Epithelial cell of proximal tubule (primary cell): ENCODE measurements at places on chromosomes 16 and 17.

DNA sequence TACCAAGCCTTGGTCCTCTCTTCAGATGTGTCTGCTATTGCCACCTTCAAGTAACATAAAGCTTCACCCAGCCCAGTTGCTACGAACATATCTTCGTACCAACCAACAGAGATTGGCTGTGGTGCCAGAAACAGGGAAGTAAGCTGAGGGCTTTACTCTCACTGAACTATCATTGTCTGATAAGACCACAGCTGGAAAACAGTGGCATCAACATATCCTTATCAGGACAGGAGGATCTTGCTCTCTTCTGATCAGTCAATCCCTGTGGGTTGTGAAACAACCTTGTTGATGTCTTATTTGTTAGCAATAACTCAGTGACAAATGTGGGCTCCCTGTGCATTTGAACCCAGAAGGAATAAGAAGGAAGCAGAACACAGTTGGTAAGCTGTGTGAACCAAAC lies 446.3 kb upstream of the MAF start:
- DNase-seq: no peak

GRCh38 chr17:67615011-67615561 lies 102.7 kb upstream of the NOL11 start:
- no peak for DNase-seq

DNA sequence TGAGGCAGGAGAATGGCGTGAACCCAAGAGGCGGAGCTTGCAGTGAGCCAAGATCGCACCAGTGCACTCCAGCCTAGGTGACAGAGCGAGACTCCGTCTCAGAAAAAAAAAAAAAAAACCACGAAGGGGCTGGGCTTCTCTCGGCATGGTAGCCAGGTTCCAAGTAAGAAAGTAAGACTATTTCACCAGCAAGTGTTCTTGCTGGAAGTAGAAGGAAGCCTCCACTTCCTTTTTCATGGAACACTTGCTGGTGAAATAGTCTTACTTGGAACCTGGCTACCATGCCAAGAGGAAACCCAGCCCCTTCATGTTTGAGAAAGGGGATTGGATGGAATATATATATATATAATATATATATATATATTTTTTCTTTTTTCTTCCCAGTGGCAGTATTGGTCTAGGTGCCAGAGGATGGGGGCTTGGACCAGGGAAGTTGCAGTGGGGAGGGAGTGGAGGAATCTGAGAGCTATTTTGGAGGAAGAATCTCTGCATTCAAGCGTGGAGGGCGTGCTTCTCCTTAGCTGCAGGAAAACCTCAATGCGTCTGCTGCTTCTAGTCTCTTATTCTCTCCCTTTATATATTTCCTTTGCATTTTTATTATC lies 7.2 kb upstream of the N4BP1 start:
- no peak for DNase-seq

GRCh38 chr17:35774499-35774898 lies 13.8 kb downstream of the C17orf50 start:
- DNase-seq: no peak

DNA sequence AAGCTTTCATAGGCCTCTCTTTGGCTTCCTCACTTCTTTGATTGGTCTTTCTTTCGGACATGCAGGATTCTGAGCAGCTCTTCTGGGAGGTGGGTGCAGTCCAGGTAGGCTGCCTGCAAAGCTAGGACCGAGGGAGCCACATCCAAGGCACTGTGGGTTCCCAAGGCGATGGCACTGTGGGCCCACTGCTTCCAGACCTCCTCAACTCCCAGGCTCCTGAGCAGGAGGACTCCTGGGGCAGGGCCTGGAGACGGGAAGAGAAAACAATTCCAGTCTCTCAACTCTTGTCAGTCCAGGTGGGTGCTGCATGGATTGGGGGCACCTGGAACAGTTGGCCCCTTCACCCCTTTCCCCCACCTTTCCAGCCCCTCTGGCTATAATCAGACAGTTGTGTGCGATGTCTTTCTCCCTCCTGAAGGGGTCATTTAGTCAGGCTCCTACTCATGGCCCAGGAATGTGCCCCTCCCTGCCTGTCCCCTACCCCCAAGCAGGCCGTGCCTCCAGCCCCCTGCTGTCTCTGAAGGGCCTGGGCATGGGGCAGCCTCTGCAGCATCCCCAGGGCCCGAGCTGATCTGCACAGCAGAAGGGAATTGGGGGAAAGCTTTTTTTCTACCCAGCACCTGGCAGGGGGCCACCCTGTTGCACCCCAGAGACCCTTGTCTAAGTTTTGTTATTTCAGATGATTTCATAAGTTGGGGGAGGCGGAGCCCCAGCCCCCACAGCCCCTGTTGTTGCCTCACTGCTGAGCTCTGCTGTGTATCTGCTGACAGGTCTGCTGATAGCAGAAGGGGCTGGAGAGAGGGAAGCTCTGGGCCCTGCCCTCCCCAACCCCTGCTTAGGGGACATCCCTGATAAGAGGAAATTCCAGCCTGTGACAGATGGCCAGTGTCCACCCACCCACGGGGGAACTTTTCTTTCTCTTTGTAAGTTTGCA lies 330.3 kb downstream of the SEC14L1 start:
- DNase-seq: no peak

DNA sequence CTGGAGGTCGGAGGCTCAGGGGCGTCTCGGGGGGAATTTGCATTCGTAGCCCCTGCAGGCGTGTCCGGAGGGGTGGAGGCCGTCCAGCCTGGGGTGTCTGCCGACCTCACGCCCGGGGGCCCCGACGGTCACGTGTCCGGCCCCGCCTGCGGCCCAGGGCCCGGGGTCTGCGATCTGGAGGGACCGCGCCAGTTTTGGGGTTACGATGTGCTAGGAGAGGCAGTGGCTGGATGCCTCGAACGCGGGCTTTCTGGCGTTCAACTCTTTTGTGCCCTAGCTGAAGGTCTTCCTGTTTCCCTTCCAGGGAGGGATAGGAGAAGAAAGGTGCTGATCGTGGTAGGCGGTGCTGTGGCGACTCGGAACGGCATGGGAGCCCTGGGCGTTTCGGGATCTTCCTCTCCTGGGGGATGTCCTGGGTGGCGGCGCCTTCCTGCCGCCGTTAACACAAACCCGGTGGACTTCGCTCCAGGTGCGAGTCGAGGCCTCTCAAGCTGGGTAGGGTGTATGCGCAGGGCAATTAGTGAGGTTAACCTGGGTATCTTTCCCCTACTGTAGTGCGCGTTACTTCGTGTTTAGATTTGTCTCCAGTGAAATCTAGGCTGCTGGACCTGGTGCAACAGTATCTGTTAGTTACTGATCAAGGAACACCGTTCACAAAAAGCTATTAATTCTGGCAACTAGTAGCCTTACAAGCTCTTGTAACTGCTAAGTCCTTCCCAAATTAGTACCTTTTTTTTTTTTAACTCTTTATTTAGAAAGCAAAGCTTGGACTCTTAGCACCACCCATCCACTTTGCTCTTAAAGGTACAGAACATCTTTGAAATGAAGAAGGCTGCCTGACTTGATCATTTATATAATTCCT lies 1.3 kb downstream of the AKAP1 start:
- DNase-seq: no peak

GRCh38 chr17:66114609-66115008 lies 77.3 kb downstream of the CEP112 start:
- no peak for DNase-seq

GRCh38 chr16:85046472-85046916 lies 18.9 kb downstream of the KIAA0513 start:
- no peak for DNase-seq

GRCh38 chr17:20092261-20092867 lies 83.2 kb downstream of the SPECC1 start:
- no peak for DNase-seq

DNA sequence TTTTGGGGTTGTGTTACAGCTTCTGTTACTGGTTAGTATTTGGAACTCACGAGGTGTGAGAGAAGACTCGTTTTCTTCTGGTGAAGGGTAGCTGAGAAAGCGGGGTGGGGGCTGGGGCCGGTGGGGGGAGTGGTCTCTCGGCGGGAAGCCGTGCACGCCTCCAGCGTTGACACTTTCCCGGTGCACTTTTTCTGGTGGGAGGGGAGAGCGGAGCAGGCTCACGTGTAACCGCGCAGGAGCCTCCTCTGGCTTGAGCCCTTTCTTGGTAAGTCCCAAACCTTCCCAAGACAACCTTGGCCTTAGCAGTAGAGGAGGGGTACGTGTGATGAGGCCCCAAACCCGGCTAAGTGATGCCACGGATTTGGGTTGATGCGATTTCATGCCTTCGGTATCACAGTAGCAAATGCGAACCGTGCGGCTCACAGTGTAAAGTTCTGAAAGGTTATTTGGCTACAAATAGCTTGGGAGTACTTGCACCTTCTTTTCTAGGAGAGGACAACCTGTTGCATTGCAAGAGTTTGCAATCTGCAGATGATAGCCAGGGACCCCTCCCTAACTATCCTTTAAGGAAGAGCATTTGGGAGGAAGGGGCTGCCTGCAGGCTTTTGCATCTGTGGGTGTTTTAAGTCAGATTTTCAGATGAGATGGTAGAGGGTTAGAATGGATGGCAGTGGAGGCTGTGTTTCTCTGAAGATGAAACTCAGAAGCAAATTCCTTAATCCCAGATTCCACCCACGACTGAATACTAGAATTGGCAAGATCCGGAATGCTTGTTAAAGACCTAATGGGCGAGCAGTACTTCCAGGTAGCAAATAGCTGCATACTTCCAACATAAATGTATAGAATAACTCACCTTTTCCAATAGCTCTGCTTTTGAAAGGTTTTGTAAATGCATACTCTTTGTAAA lies 1.5 kb downstream of the HLF start:
- no peak for DNase-seq

- DNase-seq: no peak
Measured at GRCh38 chr17:79865351-79866210, 26.3 kb upstream of the CBX4 start.

DNA sequence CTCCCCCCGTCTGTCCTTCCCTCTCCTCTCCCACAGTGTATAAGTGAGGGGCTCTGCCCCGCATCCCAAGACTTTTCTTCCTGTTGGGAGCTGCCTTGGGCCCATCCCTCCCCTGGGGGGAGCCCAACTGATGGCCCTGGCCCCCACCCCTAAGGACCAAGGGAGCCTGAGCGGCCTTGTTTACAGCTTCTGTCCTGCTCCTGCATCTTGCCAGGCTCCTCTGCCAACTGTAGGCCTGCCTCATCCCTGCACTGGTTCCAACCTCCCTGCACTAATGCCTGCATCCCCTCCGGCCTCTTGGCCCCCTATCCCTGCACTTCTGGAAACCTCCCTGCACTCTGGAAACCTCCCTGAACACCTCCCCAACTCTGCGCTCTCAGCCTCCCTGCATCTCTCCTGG lies 1.4 kb upstream of the PAGR1 start:
- no peak for DNase-seq

DNA sequence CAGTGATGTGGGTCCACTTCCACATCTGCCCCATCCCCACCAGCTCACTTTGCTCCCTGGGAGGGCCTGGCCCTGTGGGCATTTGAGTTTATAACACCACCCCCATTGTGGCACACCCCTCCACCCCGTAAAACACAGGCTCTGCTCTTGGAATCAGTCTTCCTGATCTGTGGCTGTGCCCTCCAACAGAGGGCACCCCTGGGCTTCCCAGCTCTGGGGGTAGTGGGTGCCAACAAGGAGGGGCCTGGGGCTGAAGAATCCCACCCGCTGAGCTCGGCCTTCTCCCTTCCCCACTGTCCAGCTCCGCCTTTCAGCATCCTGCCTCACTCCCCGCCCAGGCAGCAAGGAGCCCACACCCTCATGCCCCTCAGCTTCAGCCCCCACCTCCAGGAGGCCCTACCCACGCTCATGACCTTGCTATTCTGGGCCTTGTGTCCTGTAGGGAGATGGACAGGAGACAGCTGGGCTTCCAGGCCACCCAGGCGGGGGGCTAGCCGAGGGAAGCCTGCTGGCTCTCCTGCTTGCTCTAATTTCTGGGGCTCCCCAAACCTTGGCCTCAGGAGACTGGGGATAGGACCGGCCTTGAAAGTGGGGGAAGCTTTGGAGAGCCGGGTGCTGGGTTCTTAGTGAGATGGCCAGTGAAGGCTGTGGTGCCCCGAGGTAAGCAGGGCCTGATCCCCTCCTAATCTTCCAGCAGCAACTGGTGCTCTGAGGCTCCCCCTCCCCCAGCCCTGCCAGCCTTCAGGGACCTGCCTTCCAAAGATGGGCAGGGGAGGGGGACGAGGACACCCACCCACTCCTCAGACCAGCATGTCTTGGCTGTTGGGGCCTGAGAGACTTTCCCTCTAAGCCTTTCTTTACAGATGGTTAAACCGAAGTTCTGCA lies 2.9 kb upstream of the ATP2A1 start:
- no peak for DNase-seq

- DNase-seq: no peak
Measured at GRCh38 chr16:11499295-11500089, 87.2 kb downstream of the LITAF start.

DNA sequence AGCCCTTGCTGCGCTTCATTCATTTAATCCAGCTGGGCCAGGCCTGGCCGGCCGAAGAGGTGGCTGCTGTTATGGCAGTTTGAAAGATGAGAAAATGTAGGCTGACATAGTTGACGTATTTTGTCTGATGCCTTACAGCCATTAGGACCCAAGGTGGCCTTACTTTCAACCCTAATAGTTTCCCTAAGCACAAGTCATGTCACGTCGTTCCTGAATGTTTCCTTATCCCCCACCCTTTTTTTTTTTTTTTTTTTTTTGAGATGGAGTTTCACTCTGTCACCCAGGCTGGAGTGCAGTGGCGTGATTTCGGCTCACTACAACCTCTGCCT lies 307 bp upstream of the GOT2 start:
- no peak for DNase-seq

DNA sequence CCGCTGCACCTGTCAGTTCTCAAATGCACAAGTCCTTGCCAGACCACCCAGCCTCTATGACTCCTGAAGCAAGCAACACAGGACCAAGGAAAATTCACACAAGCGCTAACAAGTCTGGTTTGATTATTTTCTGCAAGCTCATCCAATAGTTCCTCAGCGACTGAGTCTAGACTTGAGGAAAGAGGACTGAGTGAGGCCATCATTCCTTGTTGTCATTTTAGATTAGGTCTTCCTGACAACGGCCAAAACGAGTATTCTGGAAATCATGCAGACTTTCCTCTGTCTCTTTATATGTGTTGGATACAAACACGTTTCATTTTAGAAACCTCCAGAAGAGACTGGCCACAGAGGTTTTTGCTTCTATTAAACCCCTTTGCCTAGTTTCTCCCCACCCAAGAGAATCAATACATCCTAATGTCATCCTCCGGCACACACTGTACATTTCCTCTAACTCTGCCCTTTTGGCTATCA lies 561 bp downstream of the CCDC47 start:
- DNase-seq: no peak

GRCh38 chr16:87705771-87706277 lies 60.0 kb downstream of the KLHDC4 start:
- no peak for DNase-seq

GRCh38 chr17:48611213-48611612 lies 396 bp upstream of the HOXB7 start:
- no peak for DNase-seq

DNA sequence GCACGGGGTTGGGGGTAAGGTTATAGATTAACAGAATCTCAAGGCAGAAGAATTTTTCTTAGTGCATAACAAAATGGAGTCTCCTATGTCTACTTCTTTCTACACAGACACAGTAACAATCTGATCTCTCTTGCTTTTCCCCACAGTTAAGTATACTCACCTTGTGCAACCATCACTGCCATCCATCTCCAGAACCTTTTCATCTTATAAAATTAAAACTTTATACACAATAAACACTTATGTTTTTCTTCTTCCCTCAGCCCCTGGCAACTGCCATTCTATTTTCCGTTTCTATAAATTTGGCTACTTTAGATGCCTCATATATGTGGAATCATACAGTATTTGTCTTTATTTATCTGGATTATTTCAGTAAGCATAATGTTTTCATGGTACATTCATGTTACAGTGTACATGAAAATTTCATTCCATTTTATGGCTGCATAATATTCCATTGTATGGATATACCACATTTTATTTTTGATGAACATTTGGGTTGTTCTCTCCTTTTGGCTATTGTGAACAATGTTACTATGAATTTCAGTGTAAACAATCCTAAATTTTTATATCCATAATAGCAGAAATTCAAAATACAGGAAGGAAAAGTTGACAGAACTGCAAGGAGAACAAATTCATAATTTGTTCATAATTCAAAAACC lies 25.7 kb upstream of the FA2H start:
- DNase-seq: no peak
